ENCODE measurements at places on chromosomes 6 and 20. TPM values are rescaled to one million over a fixed set of nuclear protein-coding genes. Genes with fewer than 3 reads are reported as not detected.

The ESR1 gene
- polyA plus RNA-seq: 0.74 TPM

The HNF4A gene
- 42.5 TPM for polyA plus RNA-seq

The ABHD16B gene
- polyA plus RNA-seq: not detected

The TP53TG5 gene
- polyA plus RNA-seq: 0.96 TPM

Measured in right renal pelvis (tissue), 4 donors.